Stimulated activated CD8-positive, alpha-beta memory T cell treated with anti-CD3 and anti-CD28 coated beads, Interleukin-2, amount 100 ng/mL, for 1 hour (primary cell): ENCODE measurements at places on chromosomes 11 and 22.

DNA sequence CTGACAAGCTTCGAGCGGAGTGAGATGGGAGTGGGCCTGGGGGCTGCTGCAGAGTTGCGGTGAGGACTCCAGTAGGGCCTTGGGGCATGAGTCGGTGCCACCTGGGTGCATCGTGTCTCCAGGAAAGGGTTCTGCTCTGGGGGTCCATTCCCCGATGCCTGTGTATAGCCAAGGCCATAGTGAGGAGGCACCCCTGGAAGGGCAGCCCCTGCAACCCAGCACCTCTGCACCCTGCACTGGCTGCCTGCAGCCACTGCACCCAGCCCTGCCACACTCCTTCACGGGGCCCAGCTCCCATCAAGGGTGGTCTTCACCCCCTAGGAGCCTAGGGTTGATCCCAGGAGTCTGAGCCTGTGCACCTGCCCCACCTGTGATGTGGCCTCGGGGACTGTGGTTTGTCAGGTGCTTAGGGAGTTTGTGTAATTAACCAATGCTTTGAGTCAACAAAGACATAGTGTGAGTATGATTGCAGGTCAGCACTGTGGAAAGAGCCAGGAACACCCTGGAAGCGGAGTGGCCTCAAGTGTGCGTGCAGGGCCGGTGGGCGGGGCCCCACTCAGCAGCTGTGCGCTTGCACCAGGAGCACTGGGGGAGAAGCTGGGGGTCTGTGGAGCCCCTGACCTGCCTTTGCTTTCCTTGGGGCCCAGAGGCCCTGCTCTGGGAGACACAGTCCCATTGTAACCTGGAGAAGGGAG, 1299.3 kb downstream of the BRD1 start:
- DNase-seq: no peak

DNA sequence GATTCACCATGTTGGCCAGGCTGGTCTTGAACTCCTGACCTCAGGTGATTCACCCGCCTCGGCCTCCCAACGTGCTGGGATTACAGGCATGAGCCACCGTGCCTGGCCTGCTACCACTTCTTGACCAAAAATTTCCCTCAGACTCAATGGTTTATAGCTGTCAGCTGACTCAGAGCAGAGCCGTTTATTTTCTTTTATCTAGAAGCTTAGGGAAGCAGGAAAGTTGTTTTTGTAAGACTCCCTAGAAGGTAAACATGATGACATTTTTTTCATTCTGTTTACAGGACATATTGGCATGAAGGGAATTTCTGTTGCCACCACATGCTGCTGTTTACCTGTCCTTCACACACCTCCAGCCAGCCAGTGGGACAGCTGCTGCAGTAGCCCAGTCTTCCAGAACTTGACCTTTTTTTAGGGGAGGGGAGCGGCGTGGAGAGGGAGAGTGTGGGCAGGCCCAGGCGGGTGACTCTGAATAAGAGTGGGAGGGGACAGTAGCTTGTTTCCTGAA, 56.1 kb upstream of the PTPRJ start:
- DNase-seq: no peak

- DNase-seq: no peak
Observed at GRCh38 chr22:49142296-49142695, 685.4 kb downstream of the BRD1 start.

DNA sequence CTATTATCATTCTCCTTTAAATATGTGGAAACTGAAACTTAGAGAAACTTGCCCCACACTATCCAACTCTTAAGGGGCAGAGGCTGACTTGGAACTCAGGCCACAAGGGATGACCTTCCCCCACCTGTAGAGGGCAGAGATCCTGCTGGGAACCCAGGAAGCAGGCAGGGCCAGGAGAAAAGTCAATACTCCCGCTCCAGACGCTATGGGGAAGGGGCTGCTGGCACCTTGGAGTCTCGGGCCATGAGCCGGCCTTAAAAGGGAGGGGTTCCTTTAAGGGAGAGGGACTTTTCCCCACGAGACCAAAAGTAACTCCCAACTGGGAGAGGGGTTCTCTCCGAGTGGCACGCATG, 620 bp upstream of the ANO5 start:
- DNase-seq: no peak
